DND-41 (cell line): ENCODE measurements at places on chromosomes 12 and 14.
A peak's percentile ranks its signal among the peaks of the same experiment; 100 is the strongest.

DNA sequence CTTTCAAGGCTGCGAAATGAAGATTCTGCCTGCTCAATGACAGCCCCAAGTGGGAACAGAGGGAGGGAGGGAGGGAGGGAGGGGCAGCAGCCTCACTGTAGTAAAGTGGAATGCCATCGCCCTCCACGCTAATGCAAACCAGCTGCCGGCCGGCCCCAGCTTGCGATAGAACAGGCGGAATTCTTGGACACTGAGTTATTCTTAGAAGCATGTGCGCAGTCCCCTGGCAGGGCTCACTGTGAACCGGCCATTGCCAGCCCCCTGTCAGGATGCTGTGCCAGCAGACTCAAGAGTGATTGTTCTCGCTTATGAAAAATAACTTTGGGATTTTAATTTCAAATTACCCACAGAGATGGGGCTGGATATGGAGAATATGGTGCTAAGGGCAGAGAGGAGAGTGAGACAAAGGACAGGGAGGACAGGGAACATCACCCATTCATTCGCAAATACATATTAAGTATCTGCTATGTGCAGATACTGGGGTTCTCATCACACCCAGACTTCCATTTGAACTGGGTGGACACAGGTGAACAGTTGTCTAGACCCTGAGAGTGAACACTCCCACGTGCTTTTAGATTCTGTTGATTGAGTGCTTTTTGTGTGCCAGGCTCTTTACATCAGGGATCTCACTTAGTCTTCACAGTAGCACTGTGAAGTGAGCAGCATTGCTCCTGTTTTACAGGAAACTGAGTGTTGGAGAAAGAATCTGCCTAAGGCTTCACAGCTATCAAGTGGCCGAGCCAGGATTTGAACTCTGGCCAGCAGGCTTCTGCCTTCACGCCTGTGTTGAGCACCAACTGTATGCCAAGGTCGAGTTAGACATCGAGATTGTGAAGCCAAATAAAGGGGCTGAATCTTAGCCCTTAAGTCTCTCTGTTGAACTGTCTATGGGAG, 192.9 kb downstream of the C12orf75 start:
- DNase-seq, result no peak

GRCh38 chr14:27228053-27228452, 630.2 kb upstream of the NOVA1 start:
- no peak for DNase-seq

- DNase-seq, result no peak
These were observed 326.7 kb downstream of the ATP23 start for GRCh38 chr12:58268069-58268468.

DNA sequence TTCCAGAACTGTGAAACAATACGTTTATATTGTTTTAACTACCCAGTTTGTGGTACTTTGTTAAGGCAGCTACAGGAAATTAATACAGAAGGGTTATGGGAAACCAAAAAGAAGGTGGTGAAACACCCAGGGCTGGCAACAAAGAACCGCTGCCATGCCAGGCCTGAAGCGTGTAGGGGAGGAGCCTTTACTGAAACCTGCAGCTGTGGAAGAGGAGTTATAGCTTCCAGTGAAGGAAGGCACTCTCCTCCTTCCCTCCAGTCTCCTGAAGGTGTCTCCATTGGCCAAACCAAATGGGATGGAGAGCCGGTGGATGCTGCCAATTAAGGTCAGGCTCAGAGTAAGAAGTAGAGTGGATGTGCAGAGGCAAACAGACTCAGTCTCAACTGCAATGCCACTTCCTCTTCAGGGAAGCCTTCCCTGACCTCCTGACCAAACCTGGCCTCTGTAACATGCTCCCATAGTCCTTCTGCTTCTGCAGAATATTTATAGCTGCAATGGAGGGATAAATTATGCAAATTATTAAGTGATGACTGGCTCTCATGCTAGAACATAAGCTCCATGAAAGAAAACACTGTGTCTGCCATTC, 168.3 kb downstream of the DAD1 start:
- no peak for DNase-seq

GRCh38 chr12:120801146-120801545, 75.5 kb downstream of the ACADS start:
- no peak for DNase-seq

GRCh38 chr12:1322821-1323220, 271.6 kb downstream of the FBXL14 start:
- DNase-seq, result no peak

DNA sequence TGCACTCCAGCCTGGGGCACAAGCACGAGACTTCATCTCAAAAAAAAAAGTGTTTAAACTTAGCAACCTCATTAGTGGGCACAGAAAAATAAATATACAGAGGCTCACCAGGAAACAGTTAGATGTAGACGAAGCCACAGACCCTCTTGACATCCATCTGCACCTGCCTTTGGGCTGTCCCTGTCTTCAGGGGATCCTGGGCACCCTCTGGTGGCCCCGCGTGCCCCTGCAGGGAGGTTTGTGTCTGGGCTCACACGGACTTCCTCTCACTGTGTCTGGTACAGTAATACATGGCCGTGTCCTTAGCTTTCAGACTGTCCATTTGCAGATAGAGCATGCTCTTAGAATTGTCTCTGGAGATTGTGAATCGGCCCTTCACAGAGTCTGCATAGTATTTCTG, 916.5 kb downstream of the TMEM121 start:
- peak; percentile 94 for DNase-seq

- DNase-seq, result no peak
These were observed 732 bp upstream of the ARF3 start for GRCh38 chr12:48958049-48958388.

GRCh38 chr12:5730962-5731361, 214.1 kb downstream of the ANO2 start:
- DNase-seq, result no peak

GRCh38 chr12:130158754-130159059, 3.6 kb upstream of the FZD10 start:
- no peak for DNase-seq

GRCh38 chr14:100608064-100608463, 20.8 kb upstream of the BEGAIN start:
- no peak for DNase-seq

GRCh38 chr12:96070670-96071279, 35.4 kb upstream of the LTA4H start:
- DNase-seq, result no peak

GRCh38 chr14:30779210-30779609, 95.1 kb upstream of the COCH start:
- no peak for DNase-seq

DNA sequence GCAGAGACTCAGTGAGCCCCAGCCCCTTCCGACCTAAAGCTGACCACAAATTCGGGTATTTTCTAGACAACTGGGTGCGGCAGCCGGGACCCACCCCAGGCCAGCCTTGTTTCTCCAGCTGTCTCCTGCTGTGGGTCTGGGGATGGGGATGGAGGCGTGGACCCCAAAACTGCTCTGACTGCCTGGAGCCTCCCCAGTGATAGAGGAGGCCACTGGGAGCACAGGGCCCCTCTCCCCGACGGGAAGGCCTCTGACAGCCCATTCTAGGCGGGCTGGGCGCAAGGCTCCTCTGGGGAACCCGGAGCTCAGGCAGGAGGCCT, 38.2 kb upstream of the TDRD9 start:
- DNase-seq, result no peak

- DNase-seq, result peak; percentile 71
These were observed 83.3 kb upstream of the MED13L start for GRCh38 chr12:116360579-116361413.

- DNase-seq, result no peak
These were observed 97.1 kb downstream of the OTOGL start for GRCh38 chr12:80196419-80196818.

- DNase-seq, result no peak
These were observed 261.9 kb upstream of the LRIG3 start for GRCh38 chr12:59182191-59182590.

DNA sequence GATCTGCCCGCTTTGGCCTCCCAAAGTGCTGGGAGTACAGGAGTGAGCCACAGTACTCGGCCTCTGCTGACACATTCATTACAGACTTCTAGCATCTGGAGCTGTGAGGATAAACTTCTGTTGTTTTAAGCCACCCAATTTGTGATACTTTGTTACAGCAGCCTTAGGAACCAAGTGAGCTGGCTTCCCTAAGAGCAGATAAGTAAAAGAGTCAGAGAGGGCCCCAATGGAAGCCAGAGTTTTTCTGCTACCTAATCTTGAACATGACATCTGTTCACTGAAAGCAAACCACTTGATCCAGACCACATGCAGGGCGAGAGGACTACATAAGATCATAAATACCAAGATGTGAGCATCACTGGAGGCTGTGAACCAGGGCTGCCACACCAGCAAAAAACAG, 3.7 kb upstream of the MAPKAPK5 start:
- no peak for DNase-seq

DNA sequence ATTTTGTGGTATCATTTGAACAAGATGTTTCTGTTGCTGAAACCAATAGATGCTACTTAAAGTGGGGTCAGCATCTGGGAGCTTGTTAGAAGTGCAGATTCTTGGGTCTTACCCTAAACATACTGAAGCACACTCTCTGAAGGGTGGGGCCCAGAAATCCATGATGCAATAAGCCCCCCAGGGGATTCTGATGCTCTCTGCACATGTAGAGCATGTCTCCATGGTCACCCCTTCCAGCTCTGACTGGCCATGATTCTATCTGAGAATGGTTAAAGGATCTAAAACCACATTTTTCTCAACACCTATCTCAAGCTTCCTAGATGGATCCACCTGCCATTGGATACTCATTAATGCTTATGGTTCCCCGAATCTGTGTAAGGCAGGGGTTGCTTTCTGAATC, 20.4 kb downstream of the JDP2 start:
- no peak for DNase-seq

DNA sequence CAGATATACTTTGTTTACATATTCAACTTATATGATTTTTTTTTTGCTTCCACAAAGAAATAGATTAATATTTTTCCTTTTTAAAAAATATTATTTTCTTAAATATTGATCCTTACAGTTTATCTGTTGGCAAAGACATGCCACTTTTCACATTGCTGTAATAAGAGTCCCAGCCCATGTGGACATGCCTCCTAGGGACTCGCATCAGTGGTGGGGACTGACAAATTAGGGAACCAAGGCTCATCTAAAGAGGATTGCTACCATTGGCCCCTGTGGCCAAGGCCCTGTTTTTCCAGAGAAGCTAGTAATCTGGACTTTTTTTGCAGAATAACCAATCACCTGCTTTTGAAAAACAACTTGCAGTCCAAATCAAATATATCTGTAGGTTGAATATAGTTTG, 27.8 kb upstream of the BMAL2 start:
- DNase-seq, result no peak

DNA sequence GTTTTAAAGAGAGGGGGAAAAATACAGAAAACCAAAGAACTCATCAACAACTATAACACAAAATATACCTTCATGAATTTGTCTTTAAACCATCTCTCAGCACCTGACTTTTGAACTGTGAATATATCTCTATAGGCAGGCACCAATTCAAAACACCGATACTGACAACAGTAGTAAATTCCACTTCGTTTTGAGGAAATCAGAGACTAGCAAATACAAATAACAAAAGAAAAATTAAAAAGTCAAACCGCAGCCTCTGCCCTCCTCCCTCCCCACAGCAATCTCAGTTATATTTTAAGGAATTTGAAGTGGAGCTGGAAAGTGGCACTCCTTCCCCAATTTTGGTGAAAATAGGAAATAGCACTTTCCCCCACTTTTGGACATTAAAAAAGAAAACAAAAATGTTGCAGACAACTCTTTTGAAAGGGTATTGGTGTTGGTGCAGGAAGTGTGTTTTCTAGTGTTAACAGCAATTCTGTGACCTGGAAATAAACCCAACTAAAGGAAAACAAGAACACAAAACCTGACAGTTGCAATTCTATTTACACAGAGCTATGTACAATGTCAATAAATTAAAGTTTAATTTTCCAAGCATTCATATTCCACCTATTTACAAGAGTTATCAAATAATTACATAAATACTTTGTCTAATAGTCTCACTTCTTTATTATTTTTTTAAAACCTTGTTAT, 13.5 kb downstream of the TBX3 start:
- no peak for DNase-seq

- no peak for DNase-seq
These were observed 24.1 kb upstream of the SYCP3 start for GRCh38 chr12:101763246-101763931.

DNA sequence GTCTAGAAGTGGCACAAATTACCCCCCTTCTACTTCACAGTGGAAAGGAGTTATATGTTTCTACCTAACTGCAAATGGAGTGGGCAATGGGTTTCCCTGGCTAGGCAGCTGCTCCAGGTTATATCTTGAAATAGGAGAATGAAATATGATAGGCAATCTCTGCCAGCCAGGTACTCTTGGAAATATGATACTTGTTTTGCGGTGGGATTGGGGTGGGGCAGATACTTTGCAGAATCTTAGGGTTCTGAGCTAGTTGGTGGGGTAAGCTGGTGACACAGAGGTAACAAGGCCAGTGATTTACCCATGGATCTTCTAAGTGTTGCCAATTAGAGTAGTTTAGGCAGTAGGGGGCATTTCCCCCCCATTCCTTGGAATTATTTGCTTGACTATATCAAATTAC, 140.1 kb downstream of the ATP23 start:
- DNase-seq, result no peak

DNA sequence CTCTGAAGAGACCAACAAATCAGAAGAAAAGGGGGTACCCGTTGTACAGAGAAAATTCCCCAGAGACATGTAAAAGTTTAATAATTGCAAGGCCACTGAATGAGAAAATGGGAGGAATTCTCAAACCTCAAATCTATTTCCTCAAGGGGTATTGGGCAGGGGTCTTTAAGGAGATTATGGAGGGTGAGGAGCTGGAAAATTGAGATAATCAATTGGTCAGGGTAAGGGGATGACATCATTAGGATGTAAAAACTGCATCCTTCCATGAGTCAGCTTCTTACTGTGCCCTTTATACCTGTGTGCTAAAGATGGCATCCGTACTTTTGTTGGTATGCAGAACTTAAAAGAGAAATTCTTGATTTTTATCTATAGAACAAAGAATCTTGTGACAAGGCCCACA, 641.5 kb downstream of the LRFN5 start:
- DNase-seq, result no peak

DNA sequence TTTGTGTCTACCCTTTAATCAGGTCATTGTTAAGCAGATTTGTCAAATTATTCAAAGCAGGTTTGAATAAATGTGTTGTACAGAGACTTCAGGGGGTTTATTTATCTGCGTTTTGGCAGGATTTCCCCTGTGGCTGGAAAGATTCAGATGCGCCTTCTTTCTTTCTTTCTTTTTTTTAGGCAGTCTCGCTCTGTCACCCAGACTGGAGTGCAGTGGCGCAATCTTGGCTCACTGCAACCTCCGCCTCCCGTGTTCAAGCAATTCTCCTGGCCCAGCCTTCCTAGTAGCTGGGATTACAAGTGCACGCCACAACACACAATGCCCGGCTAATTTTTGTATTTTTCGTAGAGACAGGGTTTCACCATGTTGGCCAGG, 6.3 kb upstream of the NANOGNB start:
- no peak for DNase-seq

GRCh38 chr12:51200806-51201205, 17.1 kb downstream of the POU6F1 start:
- DNase-seq, result no peak
